Stimulated activated CD4-positive, alpha-beta T cell treated with anti-CD3 and anti-CD28 coated beads, Interleukin-12 subunit alpha, Interleukin-12 subunit beta, amount 100 ng/mL, for 24 hours (primary cell): ENCODE measurements at places on chromosomes 5 and 9.

DNA sequence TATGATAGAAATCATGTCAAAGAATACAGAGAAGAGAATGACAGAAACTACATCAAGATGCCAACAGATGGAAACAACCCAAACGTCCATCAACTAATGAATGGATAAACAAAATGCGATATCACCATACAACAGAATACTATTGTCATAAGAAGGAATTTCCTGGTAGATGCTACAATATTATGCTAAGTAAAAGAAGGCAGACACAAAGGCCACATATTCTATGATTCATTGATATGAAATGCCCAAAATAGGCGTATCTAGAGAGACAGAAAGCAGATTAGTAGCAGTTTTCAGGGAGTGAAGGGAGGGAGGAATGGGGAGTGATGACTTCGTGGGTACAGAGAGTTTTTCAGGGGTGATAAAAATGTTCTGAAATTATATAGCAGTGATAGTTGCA is 58.3 kb upstream of the AKNA start:
- no peak for DNase-seq

DNA sequence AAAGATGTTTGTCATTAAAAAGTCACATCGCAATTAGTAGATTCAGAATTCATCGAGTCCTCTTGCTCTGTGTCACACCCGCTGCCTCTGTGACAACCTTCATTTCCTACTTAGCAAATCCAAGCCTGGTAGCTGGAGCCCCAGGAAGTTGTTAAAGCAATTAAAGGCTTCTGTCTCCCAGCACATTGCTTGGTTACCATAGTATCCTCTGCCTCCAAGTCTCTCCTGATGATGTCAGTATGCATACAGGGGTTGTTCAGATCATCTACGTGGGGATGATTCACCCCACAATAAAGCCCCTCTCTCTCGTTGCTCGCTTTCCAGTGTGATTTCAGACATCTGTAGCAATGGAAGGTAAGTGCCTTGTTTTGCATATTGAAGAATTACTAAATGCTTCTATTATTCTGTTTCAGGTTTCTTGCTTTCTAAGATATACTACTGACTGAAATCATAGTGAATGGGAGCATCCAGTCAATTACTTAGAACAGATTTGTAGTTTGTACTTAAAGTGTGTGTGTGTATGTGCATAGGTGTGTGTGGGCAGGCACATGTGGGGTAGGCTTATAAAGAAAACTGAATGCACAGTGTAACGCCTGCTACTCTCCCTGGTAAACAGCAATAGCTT is 52.9 kb downstream of the PAM start:
- DNase-seq, result no peak

- no peak for DNase-seq
Observed at GRCh38 chr5:124783794-124784193, 37.4 kb upstream of the ZNF608 start.

GRCh38 chr9:109990541-109990940 is 210.5 kb downstream of the PALM2AKAP2 start:
- DNase-seq, result no peak

DNA sequence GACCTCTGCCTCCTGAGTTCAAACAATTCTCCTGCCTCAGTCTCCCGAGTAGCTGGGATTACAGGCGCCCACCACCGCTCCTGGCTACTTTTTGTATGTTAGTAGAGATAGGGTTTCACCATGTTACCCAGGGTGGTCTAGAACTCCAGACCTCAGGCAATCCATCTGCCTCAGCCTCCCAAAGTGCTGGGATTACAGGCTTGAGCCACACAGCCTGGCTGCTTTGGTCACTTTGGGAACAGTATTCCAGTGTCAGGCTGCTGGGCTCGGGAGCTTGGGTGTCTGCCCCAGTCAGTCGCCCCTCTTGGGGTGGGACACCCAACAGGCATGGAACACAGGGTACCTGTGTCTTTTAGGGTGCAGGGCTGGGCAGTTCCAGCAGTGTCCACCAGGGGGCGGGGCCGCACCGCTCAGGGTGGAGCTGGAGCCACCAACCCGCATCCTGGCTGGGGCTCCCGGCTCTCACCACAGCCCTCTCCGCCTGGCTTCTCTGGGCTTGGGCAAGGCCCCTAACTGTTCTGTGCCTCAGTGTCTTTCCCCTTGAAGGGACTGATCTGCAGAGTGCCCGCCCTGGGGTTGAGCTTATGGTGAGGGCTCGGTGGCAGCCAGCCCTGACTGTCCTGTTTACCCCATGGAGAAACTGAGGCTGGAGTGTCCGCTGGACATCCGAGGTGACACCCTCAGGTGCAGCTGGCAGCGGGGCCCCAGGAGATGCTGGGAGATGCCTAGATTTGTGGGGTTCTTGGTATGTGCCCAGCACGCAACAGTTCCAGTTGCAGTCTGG is 6.4 kb upstream of the RNU6ATAC start:
- no peak for DNase-seq

DNA sequence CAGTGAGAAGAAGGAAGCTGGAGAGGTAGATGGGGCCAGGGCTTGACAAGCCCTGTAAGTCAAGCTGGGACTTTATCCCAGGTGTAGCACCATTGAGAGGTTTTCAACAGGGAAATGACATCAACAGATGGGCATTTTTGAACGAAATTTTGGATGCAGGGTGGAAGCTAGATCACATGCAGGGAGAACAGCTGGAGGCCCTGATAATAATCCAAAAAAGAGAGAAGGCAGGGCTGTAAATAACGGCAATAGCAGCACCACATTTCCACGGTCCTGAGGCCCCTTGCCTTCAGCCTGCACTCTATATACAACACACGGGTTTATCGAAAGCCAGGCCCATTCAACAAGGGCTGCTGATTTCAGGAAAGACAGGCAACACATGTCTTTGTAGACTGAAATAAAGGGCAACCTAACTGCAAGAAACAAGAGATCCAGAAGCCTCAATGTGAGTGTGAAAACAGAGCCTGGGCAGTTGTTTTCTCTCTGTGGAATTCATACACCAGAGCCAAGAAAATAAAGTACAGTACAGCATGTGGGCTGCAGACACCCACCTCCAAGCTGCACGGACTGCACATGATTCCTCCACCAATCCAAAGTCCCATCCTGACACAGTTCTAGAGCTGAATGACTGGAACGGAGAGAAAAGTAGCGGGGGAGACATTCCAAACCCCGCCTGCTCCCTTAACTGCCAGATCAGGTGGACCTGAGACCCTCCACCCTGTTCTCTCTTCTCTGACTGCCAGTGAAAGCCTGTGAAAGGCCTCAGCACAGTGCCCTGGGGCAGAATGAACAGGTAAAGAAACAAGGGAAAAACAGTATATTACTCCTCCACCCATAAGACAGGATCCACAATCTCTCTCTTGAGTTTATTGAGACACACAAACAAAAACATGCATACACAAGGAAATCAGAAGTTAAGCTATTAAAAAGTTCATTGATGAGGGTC is 36.3 kb downstream of the KLHL3 start:
- no peak for DNase-seq

DNA sequence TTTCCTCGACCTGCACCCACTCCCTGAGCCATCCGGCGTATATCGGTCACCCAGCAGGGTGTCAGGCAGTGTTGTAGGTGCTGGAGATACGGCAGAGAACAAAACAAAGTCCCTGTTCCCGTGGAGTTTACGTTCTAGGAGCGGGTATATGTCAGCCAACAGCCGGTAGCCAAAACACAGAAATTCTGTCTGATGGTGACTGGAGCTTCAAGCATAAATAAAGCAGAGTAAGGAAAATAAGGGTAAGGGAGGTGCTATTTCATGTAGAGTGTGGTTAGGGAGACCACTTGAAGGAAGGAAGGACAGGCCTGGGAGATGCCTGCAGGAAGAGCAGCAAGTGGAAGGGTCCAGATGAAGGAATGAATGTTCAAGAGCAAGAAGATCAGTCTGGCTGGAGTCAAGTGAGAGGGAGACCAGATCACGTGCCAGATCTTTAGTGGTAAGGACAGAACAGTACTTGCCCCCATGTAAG is 783 bp upstream of the ZFR start:
- no peak for DNase-seq

- no peak for DNase-seq
Observed at GRCh38 chr5:168319774-168320173, 28.3 kb downstream of the WWC1 start.

GRCh38 chr5:139495638-139496435 is 13.3 kb upstream of the STING1 start:
- no peak for DNase-seq

DNA sequence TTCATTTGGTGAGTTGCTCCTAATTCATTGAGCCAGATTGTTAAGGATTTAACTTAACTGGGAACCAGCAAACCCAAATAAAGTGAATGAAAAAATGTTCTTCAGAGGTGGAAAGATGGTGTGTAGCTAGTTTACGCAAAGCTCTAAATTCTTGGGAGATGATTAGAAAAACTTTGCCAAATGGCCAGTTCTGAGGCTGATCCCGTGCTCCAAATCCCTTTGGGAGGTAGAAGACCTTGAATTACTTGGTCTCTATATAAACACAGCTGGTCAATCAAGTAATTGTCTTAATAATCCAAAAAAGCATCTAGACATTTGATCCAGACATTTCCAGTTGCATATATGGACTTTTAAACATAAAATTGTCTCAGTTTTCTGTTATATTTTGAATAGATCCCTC is 11.4 kb downstream of the ACTL7B start:
- no peak for DNase-seq

- DNase-seq, result no peak
Observed at GRCh38 chr9:98225015-98225442, 30.4 kb downstream of the TBC1D2 start.

DNA sequence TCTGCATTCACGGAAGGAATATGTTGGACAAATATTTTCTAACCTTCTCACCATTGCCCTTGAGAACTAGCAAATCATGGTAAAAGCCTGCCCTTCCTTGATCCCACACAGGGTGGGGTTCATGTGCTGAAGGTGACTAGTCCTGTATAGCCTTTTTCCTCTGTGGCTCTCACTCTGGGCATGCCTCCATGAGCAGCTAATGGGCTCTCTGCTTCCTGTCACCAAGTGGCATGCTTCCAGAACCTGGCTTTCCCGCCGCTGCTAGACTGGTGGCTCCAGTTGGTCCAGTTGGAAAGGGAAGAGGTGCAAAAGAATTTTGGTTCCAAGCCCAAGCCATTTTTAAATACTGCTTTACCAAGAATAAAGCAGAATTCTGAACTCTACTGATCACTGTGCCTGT is 35.5 kb downstream of the FBXO10 start:
- no peak for DNase-seq

DNA sequence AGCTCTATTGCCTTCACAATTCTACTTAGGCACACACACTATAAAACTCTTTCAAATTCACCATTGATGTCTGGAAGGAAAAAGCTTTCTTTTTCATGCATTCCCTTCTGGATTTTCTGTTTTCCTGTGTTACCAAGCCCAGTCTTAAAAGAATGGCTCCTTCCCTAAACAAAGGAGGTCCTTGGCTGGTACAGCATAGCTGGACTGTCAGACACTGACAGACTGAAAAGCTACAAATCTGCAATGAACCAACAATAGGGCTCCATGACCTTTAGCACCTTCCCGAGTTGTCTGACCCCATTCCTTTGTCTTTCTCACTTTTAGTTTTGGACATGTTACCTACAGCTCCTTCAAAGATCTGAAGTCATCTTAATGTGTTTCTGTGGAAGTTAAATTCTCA is 382.5 kb downstream of the TMEM161B start:
- no peak for DNase-seq

DNA sequence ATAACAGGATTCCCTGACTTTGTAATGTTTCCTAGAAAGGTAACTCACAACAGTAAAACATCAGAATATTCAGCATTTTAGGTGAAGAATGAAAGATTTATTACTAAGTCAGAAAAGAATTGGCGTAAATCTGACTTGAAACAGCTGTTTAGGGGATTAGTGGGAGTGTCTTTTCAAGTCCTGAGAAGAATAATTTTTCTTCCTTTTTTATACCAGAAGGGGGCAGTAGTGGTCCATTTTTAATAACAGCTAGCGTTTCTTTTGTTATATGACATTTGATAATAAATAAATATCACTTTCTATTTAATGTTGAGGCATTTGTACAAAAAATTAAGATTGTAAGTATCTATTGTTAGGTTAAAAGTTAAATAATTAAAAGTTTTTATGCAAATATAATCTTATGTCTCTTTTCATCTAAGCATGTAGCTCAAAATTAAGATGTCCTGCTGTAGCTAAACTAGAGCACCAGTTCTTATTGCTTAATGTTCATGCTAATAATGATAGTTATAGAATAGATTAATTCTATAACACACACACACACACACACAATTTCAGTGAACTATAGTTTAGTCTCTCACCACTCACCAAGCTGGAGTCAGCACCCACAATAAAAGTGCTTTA is 258.7 kb upstream of the ARRDC3 start:
- DNase-seq, result no peak

GRCh38 chr9:89497978-89498851 is at the start of gene SEMA4D:
SEMA4D (minus strand) TSS chr9:89498113; CDS start chr9:89405456, 92,657 bp downstream.
- peak; percentile 60 for DNase-seq

DNA sequence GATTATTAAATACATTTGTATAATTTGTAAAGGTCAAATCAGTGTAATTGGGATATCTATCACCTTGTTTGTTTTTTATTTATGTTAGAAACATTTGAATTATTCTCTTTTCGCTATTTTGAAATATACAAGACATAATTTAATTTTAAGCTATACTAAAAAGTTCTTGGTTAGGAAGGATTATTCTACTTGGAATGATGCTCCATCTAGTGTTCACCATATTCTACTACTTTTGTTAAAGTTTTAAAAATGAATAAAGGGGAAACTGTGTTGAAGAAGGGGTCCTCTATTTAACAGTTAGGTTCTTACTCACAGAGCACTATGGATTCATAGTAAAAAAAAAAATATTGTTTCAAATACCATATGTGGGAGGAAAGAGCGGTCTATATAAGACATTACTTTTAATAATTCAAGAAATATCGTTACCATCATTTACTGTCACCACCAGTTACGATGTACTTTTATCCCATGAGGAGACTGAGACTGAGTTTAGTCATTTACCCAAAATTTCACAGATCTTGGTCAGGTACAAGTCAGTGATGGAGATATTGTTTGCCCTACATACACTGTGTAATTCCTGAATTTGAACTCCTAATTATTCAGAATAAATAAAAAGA is 6.3 kb upstream of the STOM start:
- no peak for DNase-seq

- no peak for DNase-seq
Observed at GRCh38 chr5:179316982-179317381, 28.3 kb downstream of the ADAMTS2 start.

- no peak for DNase-seq
Observed at GRCh38 chr5:174083056-174083827, 37.7 kb downstream of the NSG2 start.

DNA sequence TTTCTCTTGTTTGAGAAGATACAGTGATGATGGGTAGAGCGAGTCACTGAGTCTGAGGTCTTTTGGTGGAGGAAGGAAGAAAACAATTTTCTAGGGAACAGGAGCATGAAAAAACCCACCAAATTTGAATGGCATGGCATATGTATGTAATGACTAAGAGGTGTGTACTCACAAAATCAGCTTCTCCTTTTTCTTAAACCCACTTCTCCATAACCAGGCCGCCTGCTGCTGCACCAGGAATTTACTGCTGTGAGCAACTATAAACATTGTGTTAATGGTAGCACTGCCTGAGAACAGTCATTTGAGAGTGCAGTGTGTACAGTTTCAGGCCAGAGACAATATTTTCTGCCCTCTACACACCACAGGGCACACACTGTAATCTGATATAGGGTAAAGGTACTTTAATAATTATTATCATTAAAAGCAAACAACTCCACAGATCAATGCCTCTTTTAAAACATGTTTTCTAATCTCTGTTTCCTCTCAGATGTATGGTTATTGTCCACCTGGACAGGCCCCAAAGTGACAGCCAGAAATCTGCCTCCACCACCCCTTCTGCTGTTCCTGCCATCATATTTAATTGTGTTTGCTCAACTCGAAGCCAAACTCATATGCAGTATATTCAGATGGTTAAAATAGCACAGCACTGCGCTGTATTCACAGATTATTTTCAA is 241.6 kb downstream of the KIAA0825 start:
- DNase-seq, result no peak
